ENCODE measurements at places on chromosomes 5 and 9.

- no peak for DNase-seq
Observed at GRCh38 chr9:107439991-107440456, 49.5 kb downstream of the KLF4 start.

- DNase-seq, result no peak
Observed at GRCh38 chr5:158537366-158537765, 562.4 kb downstream of the EBF1 start.

- no peak for DNase-seq
Observed at GRCh38 chr5:144369006-144369405, 198.3 kb downstream of the KCTD16 start.

DNA sequence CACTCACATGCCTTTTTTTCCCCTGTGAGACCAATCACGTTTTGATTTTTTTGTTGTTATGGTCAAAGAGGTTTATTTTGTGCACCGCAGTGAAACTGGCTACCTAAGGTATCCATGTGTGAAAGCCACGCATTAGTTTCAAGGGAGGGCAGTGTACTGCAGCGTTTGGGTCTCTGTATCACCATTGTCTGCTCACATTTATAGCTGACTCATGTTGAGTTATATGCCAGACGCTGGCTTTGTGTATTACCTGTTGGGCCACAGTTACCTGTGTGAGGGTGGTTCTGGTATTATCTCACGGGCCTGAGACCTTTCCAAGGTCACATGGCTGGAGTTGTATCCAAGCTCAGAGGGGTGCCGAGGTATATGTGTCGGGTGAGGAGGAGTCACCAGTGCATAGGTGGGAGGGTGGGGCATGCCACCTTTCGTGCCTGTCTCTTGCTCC, 75.8 kb downstream of the ARHGAP26 start:
- no peak for DNase-seq

DNA sequence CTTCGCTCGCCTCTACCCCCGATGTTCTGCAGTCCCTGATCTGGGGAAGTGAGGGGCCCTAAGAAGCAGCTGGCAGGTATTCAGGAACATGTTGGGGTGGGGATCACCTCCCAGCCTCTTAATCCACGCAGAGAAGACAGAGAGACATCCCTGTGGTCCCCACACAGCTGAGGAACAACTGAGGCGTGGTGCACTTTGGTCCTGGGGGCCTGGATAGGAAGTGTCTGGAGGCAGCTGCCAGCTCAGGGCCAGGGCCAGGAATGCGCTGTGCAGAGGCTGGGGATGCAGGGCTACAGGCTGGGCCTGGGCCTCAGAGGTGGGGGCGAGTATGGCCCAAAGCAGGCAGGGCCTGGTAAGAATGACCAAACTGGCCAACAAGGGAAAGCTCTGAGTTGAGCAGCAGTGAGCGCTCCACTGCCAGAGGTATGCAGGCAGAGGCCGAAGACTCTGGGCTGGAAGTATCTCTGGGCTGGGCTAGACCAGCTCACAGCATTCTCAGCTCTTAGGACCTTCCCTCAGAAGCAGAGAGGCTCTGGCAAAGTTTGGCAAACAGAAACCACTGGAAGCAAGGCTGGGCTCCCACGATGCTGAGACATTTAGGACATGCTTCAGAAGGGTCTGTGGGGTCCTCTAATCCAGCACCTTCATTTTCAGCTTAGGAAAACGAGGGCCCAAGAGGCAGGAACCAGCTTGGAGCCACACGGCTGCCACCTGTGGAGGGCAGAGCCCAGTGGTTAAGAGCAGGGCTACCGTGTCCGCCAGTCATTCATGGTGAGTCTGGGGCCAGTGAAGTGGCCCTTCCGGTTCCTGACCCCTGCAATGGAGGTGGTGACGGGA, 174.4 kb downstream of the GAPVD1 start:
- DNase-seq, result no peak

DNA sequence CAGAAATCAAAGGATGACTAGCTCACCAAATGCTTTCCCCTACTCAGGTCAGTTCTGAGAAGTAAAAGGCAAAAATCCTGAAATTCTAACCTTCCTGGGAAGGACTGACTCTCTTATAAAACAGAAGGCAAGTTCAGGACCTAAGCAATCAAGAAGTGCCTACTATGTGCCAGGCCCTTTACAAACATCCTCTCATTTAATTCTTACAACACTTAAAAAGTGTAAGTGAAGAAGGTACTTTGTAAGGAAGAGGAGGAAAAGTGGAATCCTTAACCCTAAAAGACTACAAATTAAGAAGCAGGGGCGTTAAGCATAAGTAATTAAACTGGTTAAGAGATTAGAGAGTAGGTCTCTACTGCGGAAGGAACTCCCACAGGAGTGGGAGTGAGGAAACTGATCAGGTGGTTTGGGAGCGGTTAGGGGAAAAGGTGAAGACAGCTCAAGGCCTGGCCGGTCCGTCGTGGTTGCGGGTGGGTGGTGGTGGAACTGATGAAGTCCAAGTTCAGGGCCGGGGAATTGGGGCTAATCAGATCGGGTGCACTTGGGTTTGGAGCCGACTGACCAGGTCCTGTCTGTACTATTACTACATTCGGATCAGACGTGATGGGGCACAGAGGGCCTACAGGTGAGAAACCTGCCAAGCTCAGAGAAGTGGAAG, 839 bp downstream of the MED27 start:
- DNase-seq, result no peak

GRCh38 chr5:56566374-56567249, 248.7 kb upstream of the MAP3K1 start:
- DNase-seq, result no peak

DNA sequence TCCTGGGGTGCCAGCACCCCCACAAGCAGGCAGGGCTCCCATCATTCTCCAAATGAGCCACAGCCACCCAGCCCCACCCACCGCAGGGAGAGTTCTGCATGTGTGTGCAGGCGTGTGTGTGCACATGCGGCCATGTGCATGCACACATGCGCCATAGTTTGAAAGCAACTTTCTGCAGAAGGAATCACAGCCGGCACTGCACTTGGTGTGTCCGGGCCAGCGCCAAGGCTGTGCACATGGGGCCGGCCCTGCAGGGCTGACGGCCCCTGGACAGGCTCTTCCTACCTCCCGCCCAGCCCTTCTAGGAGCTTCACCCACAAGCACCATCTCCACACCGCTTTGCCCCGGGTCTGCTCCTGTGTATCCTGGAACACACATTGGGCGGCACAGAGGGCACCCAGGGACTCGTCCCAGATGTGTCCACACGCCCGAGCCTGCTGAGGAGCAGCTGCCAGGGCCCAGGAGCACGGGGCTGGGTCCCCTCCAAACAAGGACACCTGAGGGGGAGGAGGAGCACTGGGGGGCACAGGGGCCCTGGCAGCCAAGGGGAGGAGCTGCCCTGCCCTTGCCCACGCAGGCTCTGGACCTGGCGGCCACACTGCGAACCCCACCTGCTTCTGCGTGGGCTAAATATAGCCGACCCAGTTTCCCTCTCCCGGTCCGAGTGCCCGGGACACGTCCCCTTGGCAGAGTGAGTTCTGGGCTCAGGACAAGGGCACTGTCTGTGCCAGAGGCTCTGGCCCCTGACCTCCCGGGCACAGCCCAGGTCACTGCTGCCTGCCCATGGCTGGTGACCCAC, 19.1 kb downstream of the TPPP start:
- no peak for DNase-seq
